Thymus (tissue), 14 donors: ENCODE measurements at places on chromosomes 5 and 9. TPM values are rescaled to one million over a fixed set of nuclear protein-coding genes. Genes with fewer than 3 reads are reported as not detected.
A peak's percentile ranks its signal among the peaks of the same experiment; 100 is the strongest.

The ARHGEF37 gene
- 2.5 TPM for polyA plus RNA-seq

The AP3B1 gene
- polyA plus RNA-seq, result 39.2 TPM

The CAMK4 gene
- polyA plus RNA-seq, result 30.7 TPM

The PTGDS gene
- polyA plus RNA-seq, result 137 TPM

The CMBL gene
- polyA plus RNA-seq, result 8.1 TPM

DNA sequence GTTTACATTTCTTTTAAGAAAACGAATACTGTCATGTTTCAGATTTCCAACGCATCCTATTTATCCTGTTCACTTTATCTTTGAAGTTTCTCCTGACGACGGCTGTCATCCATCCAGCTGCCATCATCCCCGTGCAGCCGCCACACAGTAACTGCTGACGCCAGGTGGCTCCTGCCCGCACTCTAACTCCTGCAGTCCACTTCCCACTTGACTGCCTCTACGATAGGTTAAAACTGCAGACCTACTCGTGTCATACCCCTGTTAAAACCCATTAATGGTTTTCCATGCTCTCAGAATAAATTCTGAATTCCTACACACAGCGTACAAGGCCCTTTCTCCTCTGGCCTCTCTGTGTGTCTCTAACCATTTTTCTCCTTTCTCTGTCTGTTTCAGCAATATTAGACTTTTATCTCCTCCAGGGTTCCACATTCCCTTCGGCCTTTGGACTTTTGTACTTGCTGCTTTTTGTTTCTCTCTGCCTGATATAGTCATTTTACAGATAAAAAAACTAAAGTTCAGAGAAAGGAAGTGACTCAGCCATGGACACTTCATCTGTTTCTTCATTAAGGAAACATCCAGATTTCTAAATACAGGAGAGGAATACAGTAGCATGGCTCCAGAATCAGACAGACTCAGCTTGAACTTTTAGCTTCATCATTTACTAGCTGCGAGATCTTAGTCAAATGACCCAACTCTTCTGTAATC is 84.9 kb downstream of the ADAMTS12 start:
- no peak for DNase-seq

DNA sequence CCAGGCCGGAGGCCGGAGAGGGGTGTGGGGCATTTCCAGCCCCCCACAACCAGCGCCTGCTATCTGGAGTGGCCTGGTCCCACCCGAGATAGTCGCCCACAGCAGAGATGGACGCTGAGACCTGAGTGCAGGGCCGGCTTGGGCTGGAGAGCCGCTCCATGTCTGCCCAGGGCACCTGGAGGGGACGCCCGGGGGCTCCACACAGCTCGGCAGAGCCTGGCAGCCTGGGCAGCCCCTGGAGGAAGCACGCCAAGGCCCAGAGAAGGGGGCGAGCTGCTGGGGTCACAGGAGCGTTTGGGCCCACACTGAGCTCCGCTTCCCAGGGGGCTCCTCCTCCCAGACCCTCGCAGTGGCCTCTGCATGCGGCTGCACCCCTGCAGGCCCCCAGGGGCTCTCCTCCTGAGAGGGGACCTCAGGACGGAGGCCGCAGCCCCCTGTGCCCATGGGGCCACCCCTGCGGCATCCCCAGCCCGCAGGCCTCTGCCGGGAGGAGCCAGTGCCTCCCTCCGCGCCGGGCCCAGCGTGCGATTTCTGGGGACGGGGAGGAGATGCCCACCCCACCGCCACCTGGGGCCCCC is 42.2 kb upstream of the EGFL7 start:
- DNase-seq, result no peak

DNA sequence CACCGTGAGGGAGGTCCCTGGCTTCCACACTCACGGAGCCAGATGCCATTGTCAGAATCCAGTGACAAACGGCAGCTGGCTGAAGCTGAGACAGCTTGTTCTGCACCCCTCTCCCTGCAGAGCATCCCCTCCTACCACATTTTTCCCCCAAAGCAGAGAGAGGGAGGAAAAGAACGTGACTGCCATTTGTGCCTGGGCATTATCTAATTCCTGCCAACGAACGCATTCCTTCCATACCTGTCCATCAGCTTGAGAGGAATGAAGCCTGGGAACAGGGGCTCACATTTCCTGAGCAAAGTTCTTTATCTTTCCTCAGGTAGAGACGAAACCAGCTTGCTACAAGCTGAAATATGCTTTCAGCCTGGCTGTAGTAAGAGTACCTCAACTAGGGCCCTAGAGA is 175.4 kb downstream of the SLIT3 start:
- DNase-seq, result no peak

GRCh38 chr5:172827841-172828240 is 6.2 kb upstream of the ERGIC1 start:
- no peak for DNase-seq

DNA sequence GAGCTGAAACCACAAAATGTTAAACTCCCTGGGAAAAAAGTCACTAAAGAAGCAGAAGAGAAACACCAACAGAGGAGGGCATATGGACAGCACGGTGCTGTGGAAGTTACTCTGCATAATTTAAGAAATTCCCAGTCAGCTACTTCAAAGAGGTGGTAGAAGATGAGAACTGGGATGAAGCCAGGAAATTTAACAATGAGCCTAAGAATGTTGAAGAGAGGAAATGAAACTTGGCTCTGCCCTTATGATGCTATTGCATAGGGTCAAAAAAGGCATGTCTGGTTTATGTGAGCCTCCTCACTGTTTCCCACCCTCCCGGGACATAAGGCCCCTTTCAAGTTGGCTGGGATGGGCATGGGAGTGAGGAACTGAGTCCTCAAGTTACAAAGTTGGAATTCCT is 25.4 kb upstream of the SNX18 start:
- no peak for DNase-seq

DNA sequence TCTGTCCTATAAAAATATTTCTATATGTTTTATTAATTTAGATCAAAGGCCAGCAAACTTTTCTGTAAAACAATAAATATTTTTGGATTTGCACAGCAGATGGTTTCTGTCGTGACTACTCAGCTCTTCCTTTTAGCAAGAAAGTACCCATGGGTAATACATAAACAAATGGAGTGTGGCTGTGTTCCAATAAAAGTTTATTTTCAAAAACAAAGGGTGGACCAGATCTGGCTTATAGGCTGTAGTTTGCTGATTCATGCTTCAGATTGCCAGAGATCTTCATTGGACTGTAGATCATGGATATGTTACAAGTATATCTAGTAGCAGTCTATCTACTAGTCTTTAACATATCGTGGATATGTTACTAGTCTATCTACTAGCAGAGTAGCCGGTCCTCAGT is 590.5 kb downstream of the CSNK1G3 start:
- DNase-seq, result no peak

DNA sequence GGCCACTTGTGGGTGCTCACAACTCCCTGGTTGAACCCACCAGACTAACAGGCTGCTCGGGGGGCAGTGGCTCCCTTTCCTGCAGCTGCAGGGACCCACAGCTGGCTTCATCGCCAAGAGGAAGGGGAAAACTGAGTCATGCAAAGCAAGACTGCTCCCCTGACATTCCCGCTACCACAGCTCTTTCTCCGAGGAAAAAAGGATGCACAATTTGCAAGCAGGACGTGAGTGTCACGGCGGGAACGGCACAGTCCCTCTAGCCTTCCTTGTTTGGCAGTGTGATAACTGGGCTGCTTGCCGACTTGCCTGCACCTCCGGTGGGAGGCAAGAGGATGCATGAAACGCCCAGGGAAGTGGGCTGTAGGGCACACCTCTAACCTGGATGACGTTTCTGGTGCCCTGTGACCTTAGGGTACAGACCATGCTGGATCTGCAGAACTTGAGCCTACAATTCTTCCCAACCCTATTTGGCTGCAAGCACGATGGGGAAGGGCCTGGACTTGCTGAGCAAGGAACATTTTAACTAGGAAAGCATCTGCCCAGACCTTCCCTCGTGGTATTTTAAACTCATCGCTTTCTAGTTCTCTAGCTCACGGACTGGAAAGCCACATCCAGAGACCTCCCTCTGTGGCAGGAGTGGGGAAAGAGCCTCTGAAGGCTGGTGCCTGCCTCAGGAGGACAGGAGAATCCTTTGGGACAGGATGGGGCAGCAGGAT is 7.8 kb downstream of the SH3PXD2B start:
- no peak for DNase-seq

- DNase-seq, result peak; percentile 46
These were observed 3.9 kb downstream of the SETX start for GRCh38 chr9:132350861-132351315.

DNA sequence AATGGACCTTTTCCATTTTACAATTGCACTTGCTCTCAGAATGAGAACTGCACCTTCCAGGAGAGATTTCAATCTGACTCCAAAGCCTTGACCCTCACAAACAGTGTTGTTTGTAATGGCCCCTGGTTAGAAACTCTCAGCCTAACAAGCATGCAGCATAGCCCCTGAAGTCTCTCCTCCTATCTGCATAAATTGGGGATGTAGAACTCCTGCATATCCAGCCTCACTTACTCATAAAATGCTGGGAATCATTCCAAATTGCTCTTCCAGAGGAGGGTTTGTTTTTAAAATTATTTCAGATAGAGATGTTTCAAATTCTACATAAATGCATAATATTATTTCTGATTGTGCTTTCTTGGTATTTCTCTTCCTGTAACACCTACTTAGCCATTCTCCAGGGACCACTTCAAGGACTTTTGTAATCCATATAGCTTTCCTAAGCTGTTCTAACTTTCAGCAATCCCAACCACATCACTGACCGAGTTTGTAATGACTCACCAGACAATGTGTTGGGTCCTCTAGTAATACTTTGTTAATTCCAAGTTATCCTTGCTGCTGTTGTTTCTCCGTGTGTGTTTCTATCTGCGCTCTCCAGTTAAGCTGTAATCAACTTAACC is 143.8 kb upstream of the CCDC152 start:
- DNase-seq, result no peak

GRCh38 chr5:32504989-32505596 is 60.6 kb upstream of the ZFR start:
- no peak for DNase-seq

GRCh38 chr9:97430316-97431043 is 18.6 kb downstream of the TDRD7 start:
- DNase-seq, result no peak
